ENCODE measurements at places on chromosomes 5 and 9. TPM values are rescaled to one million over a fixed set of nuclear protein-coding genes. Genes with fewer than 3 reads are reported as not detected.
A peak's percentile ranks its signal among the peaks of the same experiment; 100 is the strongest.

- DNase-seq: no peak
- H3K4me3 ChIP-seq: no peak overlapping the region
- no peaks in the 10 kb centered on the region for H3K4me1 ChIP-seq
- peaks cover 63% of the 10 kb centered on the region for H3K27me3 ChIP-seq
These were observed 282.4 kb downstream of the NSG2 start for GRCh38 chr5:174327896-174328295.

GRCh38 chr9:108897324-108898096 is 35.4 kb downstream of the ACTL7A start:
- H3K4me3 ChIP-seq: no peak overlapping the region
- peaks cover 91% of the 10 kb centered on the region for H3K36me3 ChIP-seq
- no peak for DNase-seq
- no peak overlapping the region for H3K27ac ChIP-seq

- no peaks in the 10 kb centered on the region for H3K27me3 ChIP-seq
- peaks cover 14% of the 10 kb centered on the region for H3K4me1 ChIP-seq
- no peak overlapping the region for H3K27ac ChIP-seq
These were observed 293.2 kb upstream of the WWC1 start for GRCh38 chr5:167998148-167998767.

DNA sequence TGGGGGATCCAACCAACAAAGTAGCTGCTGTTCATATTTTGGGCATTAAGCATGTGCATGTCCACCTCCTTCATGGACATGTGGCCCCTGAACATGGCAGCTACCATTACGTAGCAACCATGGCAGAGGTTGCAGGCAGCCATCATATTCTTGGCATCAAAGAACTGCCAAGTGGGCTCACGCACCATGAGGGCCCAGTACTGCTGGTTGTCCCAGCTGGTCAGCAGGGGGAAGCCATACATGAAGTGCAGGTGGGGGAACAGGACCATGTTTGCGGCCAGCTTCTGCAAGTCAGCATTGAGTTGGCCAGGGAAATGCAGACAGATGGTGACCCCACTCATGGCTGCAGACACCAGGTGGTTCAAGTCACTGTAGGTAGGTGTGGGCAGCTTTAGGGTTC is 9.5 kb downstream of the MTAP start:
- peaks cover 27% of the 10 kb centered on the region for H3K4me1 ChIP-seq
- DNase-seq: no peak
- H3K36me3 ChIP-seq: peaks cover 38% of the 10 kb centered on the region

GRCh38 chr5:97844797-97845196 is 661.8 kb upstream of the RIOK2 start:
- H3K4me3 ChIP-seq: no peak overlapping the region
- H3K4me1 ChIP-seq: no peaks in the 10 kb centered on the region
- no peaks in the 10 kb centered on the region for H3K27me3 ChIP-seq
- no peak for DNase-seq
- no peaks in the 10 kb centered on the region for H3K36me3 ChIP-seq

The PCDHGB6 gene
- total RNA-seq: 7.7 TPM

DNA sequence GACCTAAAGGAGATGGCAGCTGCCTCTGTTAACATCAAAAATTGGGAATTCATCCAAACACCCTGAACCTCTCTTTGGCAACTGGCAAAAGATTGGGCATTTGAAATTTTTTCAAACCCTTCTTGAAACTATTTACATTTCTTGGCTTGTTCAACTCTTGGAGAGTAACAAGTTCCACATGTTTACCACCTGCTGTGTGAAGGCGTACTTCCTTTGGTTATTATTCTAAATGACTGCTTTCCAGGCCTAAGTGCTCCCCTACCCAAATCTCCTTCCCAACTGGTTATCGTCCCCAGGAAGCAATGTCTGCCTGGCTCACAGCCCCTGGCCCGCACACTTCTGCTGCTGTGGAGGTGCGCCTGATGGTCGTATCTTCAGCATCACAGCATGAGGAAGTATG is 422.7 kb downstream of the DMAC1 start:
- H3K4me3 ChIP-seq: no peak overlapping the region
- H3K4me1 ChIP-seq: no peaks in the 10 kb centered on the region
- no peak for DNase-seq
- H3K27ac ChIP-seq: no peak overlapping the region
- no peaks in the 10 kb centered on the region for H3K36me3 ChIP-seq

GRCh38 chr5:68490406-68490805 is 274.9 kb downstream of the PIK3R1 start:
- H3K27ac ChIP-seq: no peak overlapping the region
- DNase-seq: no peak
- H3K27me3 ChIP-seq: no peaks in the 10 kb centered on the region
- H3K36me3 ChIP-seq: no peaks in the 10 kb centered on the region
- H3K4me3 ChIP-seq: no peak overlapping the region
- no peaks in the 10 kb centered on the region for H3K4me1 ChIP-seq

- no peak overlapping the region for H3K27ac ChIP-seq
- H3K36me3 ChIP-seq: no peaks in the 10 kb centered on the region
- H3K27me3 ChIP-seq: peaks cover 13% of the 10 kb centered on the region
- peak; percentile 56 for DNase-seq
- peaks cover 29% of the 10 kb centered on the region for H3K4me1 ChIP-seq
These were observed 83.7 kb downstream of the ADAMTS2 start for GRCh38 chr5:179261301-179262125.

GRCh38 chr9:116476935-116477381 is 210.1 kb upstream of the TRIM32 start:
- H3K36me3 ChIP-seq: no peaks in the 10 kb centered on the region
- no peak overlapping the region for H3K4me3 ChIP-seq
- DNase-seq: no peak
- no peak overlapping the region for H3K27ac ChIP-seq
- H3K4me1 ChIP-seq: no peaks in the 10 kb centered on the region

- H3K4me3 ChIP-seq: no peak overlapping the region
- DNase-seq: no peak
- H3K36me3 ChIP-seq: no peaks in the 10 kb centered on the region
- no peaks in the 10 kb centered on the region for H3K27me3 ChIP-seq
These were observed 120.0 kb downstream of the COL23A1 start for GRCh38 chr5:178469975-178470759.

- H3K36me3 ChIP-seq: no peaks in the 10 kb centered on the region
- H3K27ac ChIP-seq: no peak overlapping the region
- H3K27me3 ChIP-seq: no peaks in the 10 kb centered on the region
- no peak overlapping the region for H3K4me3 ChIP-seq
These were observed 301.5 kb upstream of the VLDLR start for GRCh38 chr9:2320114-2320513.

DNA sequence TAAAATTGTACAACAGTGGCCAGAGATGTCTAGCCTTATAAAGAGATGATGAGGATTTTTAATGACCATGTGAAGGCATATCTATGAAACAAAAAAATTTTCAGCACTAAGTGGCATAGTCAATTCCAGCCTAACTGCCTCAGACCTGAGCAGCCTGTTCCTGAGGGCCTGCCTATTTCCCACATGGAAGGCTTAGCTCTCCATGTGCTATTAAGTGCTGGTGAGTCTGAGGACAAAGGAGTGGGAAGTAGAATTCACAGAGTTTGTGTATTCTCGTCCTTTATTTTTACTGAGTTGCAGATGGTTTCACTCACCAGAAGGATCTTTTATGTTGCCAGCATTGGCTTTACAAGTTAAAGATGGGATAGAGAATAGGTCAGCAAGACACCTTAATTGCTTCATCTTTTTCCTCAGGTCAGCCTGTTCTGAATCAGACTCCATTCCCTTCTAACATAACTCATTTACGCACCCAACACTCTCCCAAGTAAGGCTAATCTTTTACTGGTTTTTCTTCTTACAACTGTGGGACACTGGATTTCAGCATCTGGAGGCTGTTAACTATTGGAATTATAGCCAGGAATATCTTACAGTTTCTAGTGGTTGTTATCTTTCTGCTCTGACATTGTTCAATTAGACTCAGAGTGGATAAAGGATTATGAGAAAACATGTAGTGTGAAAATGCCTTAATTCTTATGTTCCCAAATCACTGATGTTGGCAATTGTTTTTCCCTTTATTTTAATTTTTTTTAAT is 76.8 kb downstream of the ISOC1 start:
- no peaks in the 10 kb centered on the region for H3K27me3 ChIP-seq
- no peak overlapping the region for H3K4me3 ChIP-seq
- no peak overlapping the region for H3K27ac ChIP-seq
- DNase-seq: no peak
- H3K36me3 ChIP-seq: no peaks in the 10 kb centered on the region

The LCP2 gene
- total RNA-seq: 8.9 TPM

Measured in suprapubic skin (tissue), 4 donors.